ENCODE measurements at places on chromosomes 5 and 9.

DNA sequence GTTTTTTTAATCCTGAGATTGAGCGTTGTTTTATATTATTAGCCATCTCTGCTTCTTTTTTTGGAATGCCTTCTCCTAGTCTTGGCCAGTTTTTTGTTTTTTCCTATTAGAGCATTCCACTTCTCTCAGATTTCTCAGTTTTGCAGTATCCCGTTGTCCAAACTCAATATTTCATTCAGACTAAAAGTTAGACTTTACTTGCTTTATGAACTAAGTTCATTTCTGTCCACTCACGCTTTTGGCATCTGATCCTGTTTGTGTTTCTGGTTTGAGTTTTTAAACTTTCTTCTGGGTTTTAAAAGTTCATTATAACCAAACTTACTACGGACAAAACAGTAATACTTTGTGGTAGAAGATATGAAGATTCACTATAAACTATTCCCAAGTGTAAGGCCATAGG, 288.3 kb upstream of the MPDZ start:
- no peak for DNase-seq

DNA sequence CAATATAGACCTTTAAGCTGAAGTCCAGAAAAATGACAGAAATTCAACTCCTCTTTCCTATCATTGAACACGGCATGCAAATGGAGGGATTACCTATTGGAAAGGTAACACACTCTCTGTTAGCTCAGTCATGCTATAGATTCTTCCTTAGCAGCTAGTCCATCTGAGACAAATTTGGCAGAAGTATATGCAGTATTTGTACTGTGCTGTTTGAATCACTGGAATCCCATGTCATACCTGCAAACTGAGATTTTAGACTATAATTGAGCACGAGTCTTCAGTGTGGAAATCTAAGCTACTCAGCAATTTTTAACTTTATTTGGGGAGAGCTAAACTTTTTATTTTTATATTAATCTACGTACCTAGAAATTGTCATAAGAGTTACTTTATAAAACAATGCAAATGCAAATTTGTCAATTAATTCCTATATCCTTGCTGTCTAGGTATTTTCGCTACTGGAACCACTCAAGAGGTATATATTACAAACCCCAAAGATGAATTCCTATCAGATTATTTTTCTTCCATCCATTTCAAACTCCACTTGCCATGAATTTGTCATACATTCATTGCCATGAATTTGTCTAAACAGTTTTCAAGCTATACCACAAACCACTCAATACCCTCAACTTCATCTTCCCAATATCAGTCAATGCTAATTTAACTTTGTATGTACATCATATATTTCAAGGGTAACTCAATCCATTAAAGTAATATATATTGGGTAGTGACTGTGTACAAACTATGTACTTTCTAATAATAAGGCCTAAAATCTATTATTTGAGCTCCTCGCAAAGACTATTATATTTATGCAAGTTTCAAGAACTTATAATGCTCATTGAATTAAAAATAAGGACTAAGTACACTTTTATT, 224.8 kb downstream of the MEF2C start:
- no peak for DNase-seq

GRCh38 chr9:26219961-26220360, 541.7 kb upstream of the TUSC1 start:
- peak; percentile 48 for DNase-seq

GRCh38 chr9:114856942-114857315, 51.1 kb upstream of the TNFSF15 start:
- no peak for DNase-seq

GRCh38 chr5:171306781-171307591, 2.1 kb upstream of the TLX3 start:
- DNase-seq, result no peak

DNA sequence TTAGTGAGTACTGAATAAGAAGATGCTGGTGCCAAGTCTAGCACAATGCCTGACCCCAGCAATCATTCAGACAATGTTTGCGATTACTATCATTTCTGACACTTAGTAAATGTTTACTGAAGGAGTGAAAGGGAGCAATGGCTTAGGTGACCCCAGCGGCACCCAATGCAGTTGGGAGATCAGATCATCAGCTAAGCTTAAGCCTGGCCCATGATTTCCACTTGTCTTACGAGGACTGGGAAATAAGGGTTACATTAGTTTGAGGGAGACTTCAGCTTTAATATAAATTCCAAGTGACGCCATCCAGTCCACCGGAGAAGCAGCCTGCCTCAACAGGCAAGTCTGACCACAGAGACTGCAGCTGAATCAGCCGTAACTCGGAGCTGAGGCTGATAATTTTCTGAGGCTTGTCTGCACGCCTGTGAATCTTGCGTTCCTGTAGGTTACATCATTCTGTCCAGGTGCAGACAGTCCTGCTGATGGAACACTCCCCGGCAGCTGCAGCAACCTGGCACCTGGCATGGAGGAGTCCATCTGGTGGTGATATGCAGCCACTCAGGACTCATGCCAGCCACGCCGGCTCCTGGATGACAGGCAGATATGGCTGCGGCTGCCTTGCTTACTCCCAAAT, 34.9 kb upstream of the FGF1 start:
- peak; percentile 37 for DNase-seq

DNA sequence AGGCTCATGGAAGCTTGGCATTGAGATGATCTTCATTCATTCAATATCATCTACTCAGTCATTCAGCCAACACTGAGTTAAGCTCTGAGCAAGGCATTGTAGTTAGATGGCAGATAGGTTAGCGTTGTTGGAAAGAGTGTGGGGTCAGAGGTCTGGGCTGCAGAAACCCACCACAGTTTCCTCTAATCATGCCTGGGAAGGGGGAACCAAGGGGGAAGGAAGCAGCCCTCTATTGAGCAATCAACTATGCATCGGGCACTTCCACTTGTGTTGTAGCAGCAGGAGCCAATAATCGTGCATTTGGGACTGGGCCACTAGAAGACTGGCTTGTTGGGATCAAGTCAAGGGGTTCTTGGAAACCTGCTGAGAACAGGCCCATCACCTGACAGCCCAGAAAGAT, 139.1 kb downstream of the PIP5K1B start:
- DNase-seq, result no peak

DNA sequence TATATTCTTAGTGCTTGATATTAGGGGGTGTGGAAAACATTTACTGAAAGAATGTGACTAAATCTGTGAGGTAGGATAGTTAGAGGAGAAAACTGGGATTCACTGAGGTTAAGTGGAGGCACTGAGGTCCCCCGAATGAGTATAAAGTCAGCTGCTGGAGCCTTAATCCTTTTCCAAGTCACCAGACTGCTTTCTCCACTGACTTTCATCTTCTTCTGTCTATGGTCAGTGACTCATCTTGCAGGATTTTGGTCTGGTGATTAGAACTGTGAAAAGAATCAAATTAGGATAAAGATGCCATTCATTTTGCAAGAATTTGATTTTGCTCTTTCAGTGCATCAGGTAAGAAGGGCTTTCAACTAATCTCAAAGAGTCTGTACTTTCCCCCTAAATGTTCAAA, 89.3 kb upstream of the ALDH1A1 start:
- no peak for DNase-seq

DNA sequence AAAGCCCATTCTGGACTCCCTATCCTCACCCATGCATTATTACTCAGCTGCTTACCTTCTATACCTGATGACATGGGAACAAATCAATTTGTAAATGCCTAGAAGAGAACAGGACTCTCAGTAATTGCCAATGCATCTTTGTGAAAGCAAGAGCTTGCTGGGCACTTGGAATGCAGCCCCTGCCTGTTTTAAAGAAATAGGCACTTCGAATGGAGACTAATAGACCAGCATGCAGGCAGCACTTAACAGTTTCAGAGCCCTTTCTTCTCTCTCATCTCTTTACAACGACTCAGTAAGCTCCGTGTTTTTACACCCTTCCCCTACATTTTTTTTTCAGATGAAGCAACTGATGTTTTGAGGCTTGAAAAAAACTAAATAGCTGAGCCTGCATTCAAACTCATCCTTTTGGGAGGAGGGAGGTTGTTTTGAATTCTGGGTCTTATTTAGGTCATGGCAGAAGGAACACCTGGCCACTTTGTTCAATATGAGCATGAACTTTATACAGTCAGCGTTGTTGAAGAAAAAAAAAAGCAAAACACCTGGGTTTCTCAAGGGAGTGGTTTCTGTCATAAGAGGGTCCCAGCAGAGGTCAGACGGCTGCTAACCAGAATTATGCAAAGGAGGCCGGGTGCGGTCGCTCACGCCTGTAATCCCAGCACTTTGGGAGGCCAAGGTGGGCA, 34.6 kb upstream of the WHRN start:
- no peak for DNase-seq

DNA sequence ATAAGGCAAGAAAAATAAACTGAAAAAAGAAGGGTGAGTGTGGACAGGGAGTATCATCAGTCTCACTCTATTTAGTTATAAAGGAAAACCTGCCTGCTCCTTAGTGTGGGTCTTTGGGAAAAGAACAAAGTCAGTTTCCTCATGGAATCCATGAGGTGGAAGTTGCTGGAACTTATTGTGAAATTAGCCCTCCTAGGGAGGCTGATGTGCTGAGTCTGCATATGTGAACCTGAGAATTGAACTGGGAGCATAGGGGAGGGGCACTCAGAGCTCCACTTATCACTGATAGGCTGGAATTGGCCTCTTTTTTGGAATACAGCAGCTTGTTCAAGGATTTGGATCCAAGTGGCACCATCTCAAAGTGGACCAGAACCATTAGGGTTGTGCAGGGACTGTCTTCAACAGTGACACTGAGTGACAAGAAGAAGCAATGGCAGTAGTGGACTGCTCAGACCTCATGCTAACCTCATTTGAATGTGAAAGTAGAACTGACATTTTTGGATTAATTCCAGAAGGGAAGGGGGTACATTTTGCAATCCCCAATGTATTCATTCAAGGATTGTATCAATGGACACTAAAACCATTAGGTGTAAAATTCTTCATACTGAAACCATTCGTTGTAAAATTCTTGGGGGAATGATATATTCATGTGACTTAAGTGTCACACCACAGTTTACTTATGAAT, 103.6 kb upstream of the KLF9 start:
- DNase-seq, result no peak

DNA sequence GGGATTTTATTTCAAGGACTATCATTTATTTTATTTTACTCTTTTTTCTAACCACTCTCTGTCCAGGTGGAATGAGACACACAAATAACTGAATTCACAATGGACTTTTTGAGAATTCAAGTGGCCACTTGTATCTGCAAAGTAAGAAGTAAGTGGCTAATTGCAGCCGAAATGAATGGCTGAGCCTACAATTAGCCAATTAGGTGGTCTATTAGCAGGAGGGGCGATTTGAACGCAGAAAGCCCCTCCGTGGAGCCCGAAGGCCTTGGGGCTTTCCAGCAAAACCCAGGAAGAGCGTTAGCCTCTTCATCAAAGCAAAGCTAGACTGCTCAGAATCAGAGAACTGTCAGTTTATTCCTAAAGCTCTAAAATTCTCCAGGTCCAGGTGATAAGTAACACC, 176.9 kb downstream of the EBF1 start:
- DNase-seq, result no peak

DNA sequence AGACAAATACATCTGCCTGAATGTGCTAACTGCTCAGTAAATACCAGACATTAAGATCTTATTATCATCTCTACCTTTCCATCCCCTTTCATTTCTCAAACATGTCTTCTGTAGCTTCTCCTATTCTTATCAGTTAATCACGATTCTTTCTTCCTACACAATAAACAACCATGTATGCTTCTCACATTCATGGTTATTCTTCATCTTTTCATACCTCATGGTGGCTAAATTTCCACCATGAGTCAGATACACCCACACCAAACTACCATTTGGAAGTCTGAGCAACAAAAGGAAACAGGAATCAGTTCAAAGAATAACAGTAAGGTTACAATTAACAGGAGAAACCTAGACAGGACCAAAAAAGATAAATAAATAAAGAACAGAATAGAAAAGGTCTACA, 7.7 kb downstream of the ZNF622 start:
- DNase-seq, result no peak

DNA sequence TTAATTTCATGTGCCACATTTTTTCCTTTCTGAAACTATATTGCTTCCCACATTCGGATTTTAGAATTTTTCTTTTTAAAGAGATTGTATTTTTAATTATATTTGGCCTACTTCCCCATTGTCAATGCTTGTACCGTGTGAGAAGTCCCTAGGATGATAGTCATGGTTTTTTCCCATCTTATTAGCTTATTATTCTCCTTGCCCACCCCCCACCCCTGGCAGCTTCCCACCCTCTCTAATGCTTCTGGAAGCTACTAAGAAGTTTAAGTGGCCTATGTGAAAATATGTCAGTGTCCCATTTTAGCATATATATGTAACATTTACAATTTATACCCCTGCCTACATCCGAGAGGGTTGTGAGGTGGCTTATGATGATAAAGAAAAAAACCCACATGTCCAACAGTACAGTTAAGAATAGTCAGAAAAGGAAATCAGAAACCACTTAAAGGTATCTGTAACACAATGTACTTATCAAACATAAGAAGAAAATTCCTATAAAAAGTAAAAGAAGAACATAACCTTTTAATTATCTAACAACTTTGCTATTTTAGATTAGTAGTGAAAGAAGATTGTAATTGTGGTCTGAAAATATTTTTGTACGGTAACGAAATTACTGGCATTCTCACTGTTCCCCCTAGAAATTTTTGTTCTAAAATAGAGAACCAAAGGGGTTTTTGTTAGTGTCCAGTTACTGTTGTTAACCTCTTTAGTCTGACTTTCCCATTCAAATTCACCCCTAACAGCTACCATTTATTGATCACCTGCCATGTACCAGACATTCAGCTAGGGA, 62.1 kb downstream of the SLC44A1 start:
- DNase-seq, result no peak

DNA sequence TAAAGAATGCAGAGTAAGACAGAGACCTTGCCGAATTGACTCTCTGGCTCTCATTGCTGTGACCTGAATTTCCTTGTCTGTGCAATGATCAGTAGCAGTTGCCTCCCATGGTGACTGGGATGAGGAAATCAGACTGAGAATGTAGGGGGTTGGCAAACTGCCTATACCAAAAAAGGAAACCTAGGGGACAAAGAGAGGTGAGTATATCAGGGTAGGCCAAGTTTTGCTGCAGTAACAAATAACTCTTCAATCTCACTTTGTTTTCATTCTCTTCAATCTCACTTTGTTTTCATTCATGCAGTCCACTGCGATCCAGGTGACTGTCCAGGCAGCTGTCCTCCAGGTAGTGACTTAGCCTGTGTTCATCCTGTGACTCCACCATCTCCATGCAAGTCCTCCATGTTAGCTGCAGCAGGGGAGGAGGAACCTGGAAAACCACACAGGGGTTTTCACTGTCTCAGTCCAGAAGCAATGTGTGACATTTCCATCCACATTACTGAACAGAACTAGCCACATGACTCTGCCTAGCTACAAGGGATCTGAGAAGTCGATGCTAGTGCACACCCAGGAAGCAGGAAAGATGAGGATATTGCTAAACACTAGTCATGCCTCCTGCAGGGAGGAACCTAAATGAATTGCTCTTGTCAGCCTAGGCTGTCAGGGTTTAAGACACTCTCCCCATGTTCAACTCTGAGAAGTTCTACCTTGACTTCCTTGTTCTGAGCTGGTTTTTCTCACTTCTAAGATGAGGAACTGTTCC, 26.0 kb downstream of the TMEM174 start:
- no peak for DNase-seq

- no peak for DNase-seq
These were observed 48.0 kb downstream of the SARDH start for GRCh38 chr9:133690081-133690561.
